AG20443 (cell line): ENCODE measurements at places on chromosomes 3 and 15.

GRCh38 chr15:28165791-28166190 is 66.7 kb upstream of the OCA2 start:
- DNase-seq: no peak

GRCh38 chr15:39792025-39792843 is 9.6 kb upstream of the FSIP1 start:
- no peak for DNase-seq

DNA sequence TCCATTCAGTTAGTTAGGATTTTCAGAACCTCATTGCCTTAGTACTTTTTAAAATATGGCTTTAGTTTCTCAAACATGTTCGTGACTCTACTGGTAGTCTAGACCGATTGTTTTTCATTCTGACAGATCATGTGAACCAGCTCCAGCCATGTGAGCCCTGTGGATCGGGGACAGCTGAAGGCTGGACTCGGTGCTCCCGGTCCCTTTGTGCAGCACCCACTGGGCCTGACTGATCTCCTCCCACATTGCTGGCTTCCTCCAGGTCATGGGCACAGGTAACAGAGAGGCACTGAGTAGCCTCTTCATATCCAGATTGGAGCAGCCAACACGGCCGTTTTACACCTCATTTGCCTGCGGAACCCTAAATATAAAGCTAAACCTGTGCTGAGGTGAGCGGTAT is 30.5 kb downstream of the NIPA2 start:
- no peak for DNase-seq

DNA sequence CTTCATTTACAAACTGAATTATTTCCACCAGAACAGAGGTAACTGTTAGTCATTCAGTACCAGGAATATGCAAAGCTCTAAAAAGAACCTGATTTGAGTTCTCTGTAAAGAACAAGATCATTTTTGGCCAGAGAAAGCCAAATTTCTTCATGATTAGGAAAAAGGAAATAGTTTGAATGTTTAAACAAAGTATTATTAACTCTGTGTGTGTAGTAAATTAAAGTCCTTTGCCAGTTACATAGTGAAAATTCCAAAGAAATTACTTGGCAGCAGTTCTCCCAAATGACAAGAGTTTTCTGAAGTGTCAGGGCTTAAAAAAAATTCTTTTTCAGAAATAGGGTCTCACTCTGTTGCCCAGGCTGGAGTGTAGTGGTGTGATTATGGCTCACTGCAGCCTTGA is 24.5 kb downstream of the QTRT2 start:
- DNase-seq: peak; percentile 27

GRCh38 chr3:190444576-190445145 is 5.0 kb downstream of the TMEM207 start:
- no peak for DNase-seq

DNA sequence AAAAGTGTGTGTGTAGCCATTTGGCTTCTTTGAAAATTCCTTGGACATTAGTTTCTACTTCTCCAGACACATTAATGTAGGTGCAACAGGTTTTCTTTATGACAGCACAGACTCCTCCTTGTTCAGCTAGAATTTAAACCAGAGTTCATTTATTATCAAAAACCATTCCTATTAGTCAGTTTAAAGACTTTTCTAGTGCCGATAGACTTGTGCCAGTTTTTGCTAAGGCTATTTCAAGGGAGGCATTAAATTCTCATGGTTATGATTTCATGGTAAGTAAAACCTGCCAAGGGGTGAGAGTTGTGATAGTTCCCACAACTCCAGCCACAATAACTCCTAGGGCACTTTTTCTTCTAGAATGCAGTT is 20.6 kb upstream of the SENP7 start:
- no peak for DNase-seq

DNA sequence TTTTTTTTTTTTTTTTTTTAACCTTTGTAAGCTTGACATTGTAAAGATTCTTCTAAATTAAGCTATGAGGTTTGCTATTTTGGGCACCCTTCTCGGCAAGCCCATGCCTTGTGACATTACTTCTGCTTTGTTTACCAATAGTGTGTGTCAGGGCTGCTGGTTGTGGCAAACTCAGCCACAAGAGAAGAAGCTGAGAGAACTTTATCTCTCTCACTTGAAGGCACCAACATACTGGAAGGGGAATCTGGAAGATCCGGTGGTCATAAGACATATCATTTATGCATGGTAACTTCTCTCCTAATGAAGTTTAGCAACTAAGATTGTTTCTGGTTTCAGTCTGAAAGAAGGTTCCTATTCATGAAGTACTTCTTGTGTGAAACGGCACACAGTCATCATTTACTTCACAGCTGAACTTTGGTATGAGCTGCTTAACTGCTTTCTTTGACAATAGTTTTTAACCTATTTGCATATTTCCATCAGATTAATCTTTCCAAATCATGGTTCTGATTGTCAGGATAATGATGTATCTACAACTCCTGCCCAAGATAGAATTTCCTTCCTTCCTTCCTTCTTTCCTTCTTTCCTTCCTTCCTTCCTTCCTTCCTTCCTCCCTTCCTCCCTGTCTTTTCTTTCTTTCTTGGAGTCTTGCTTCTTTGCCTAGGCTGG is 189.3 kb downstream of the NFKBIZ start:
- no peak for DNase-seq

DNA sequence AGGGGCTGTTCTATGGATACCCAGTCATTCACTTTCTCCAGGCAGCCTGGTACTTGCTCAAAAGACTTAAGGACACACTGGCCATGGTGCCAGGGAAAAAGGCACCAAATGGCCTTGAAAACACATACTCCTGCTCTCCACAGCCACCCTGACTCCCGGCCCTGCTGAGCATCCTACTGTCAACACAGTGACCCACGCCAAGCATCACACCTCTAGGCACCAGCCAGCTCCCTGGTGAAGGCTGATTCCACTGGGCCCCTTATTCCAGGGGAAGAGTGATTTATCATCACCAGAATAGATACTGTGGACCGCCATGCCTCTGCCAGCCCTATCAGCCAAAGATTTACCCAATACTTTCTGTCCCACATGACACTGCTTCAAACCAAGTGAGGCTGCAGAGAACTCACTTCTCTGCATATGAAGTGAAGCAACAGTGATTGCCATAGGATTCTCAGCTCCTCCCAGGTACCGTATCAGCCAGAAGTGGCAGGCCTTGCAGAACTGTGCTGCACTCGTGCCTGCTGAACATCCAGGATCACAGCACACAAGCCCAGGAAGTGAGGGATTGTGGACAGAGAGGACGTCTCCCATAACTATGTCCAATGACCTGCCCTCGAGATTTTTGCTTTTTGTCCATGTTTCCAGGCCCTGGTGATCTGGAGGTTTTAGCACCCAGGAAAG is 63.7 kb downstream of the WHAMM start:
- no peak for DNase-seq

DNA sequence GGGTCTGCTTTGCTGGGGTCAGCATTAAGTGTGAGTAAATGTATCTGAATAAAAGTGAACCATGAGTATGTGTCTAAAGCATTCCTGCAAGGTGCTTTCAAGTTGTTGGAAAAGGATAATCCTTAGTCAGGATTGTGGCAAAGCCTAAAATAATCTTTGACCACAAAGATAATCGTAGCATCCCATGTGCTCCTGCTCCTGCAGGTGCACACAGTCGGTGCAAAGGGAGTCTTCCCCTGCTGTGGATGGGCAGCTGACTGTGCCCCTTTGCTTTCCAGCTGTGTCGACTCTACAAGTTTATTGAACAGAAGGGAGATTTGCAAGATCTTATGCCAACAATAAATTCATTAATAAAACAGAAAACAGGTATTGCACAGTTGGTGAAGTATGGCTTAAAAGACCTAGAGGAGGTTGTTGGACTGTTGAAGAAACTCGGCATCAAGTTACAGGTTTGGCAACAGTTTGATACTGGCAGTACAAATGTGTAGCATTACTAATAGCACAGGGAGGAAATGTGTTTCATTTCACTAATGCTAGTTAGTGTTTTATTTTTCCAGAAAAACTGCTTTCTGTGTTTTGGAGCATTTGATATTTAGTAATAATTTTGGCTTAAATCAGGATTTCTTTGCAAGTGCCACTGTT is 22.6 kb downstream of the SRP14 start:
- no peak for DNase-seq

GRCh38 chr3:177150218-177150916 is 46.9 kb downstream of the TBL1XR1 start:
- DNase-seq: no peak

DNA sequence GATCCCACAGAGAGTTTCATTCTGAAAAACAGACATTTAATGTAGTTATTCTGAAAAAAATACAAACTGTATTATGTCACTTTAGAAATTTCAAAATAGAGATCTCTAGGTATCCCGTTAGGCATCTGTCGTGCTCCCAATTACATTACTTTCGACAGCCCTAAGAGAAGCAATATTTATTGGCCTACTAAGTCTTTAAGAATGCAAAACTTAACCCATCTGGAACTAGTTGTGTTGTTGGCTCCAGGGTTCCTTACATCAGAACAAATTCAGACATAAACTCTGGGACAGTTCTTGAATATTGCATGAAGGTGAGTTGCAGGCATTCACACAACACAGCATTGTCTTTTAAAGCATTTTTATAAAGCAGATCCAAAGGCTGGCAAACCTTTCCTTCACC is 498.4 kb downstream of the FHIT start:
- DNase-seq: peak; percentile 46

- DNase-seq: no peak
Measured at GRCh38 chr3:165854696-165855095, 17.5 kb upstream of the BCHE start.

DNA sequence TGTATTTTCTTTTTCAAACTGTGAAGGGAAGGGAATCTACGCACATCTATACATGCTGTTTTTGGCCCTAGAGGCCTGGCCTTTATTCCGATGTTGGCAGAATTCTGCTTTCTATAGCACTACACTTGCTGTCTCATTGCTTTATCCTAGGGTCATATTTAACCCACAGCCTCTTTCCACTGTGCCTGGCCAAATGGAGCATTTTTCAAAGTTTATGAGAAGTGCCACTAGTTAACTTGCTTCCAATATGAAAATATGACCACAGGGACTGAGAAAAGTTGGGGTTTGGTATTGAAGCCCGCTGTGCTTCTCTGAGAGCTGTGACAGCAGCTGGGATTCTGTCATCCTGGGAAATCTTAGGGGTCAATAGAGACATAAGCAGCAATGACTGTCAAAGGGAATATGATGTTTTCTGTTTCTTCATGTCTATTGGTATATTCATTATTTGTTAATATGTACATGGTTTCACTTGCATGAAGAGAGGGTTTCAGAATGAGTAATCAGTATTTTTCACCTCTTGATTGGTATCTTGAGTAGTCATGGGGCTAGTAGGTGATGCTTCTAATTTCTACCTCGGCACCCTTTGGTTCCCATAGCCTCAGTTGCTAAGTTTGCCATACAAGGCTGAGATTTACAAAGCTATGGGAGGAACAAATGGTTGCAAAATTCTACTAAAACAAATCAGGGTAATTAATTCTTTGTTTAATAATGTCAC is 275.8 kb upstream of the RBMS3 start:
- no peak for DNase-seq

GRCh38 chr3:13282986-13283876 is 136.9 kb downstream of the NUP210 start:
- peak; percentile 56 for DNase-seq

DNA sequence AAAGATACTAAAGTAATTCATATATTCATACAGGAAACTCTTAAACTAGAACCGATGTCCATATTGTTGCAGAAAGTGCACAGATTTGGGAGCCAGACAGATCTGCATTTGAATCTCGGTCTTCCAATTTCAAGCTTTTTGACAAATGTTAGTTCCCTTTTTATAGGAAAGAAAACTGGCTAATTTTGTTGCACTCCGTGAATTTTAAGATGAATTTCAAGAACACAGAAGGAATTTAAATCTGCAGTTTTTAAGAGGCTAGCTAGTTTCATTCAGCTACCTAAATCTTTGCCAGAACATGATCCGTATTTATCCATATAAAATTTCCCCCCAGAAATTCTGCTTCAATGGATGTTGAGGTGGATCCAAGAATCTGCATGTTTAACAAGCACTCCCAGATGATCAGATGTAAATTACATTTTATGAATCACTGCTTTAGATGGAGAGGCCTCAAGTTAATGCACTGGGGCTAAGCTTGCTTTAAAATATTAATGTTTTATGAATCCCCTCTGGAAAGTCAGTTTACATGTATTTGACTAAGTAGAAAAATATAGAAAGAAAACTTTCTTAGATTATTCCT is 1296.3 kb upstream of the CADM2 start:
- DNase-seq: no peak

GRCh38 chr3:160187288-160187687 is 37.9 kb upstream of the C3orf80 start:
- no peak for DNase-seq

DNA sequence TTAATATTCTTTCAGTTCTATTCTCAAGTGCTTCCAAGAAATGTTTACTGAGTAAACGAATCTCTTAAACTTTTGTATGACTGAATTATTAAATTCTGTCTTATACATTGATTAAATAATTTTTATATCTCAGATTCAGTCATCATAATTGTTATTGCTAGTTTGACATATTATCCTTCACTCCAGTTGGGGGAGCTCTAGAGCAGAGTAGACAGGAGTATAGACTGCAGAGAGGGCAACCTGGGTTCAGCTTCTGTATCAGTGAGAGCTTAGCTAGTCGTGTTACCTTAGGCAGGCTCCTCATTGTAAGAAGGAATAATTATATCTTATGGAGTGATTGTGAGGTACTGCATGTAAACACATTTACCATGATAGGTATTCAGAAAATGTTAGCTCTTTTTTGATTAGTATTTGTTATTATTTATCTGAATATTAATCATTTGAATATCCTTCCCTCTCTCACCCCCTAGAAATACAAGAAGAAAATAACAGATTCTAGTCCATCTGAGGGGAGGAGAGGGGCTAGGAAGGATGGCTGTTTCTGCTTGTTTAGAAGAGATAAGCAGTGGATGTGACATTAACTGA is 31.0 kb upstream of the ZCWPW2 start:
- peak; percentile 64 for DNase-seq
